ENCODE measurements at places on chromosomes 16 and 17.

DNA sequence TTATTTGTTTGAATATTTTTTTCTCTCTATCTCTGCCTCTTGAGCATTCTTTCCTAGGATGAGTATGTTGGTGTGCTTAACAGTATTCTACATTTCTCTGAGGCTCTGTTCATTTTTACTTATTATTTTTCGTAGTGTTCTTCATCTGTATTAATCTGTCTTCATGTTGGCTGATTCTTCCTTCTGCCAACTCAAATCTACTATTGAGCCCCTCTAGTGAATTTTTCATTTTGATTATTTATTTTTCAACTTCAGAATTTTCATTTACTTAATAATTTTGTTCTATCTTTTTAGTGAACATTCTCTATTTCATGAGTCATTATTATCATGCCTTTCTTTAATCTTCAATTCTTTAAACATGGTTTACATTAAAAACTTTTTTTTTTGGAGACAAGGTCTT lies 3.2 kb upstream of the ST6GALNAC1 start:
- no peak for DNase-seq

DNA sequence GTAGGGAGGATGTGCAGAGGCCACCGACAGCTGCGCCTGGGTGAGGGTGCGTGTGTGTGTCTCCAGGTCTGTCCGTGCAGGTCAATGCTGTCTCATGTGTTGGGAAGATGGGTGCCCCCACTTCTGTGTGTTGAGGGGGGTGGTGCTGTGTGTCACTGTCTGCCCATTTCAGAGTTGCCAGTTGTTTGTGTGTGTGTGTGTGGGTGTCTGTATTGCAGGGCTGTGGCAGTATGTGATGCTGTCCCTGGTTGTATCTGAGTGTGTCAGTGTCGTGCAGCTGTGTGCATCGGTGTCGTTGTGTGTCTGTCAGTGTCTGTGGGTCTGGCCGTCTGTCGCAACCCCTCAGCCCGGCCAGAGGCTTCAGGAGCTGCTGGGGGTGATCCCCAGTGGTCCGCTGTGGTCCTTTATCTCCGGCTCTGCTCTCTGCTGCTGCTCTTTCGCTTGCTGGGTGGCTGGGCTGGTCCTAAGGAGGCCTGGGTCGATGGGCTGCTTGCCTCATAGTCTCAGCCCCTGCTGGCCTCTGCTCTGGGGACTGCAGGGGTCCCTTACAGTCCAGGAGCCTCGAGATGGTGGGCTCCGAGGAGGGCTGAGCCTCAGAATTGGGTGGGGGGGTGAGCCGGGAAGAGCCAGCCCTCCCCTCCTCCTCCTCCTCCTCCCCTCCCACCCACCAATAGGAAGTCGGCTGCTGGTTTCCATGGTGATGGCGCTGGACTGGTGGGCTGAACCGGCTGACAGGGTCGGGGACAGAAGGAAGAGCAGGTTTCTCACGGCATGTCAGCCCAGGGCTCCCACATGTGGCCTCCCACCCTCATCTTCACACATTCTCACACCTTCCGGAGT lies at the start of gene TSPOAP1:
TSS of gene TSPOAP1 (minus strand) at position 601 of the 840 bp plus-strand sequence. CDS start 875 bp downstream, outside the sequence.
- peak; percentile 87 for DNase-seq

DNA sequence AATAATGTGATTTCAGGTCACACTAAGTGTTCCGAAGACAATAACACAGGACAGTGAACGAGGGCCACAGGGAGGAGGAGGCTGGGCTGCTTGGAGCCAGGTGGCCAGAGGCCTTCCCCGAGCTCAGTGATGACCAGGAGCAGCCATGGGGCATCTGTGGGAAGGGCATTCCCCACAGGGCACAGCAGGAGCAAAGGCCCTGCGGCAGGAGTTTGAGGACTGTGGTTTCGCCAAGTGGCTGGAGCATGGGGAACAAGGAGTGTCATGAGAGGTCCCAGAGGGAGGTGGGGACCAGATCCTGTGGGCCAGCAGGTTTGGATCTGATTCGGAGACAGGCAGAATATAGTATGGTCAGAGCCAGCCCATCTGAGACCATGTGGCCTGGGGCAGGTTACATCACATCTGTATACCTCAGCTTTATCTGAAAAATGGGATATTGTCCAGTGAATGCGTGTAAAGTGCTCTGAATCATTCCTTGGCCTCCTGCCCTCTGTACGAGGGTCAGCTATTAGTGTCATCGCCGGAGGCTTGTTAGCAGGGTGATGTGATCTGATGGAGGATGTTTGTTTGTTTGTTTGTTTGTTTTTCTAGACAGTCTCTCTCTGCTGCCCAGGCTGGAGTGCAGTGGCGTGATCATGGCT lies 176.8 kb downstream of the KATNIP start:
- DNase-seq = no peak

GRCh38 chr16:58960484-58960883 lies 226.4 kb upstream of the GOT2 start:
- no peak for DNase-seq

- no peak for DNase-seq
Observed at GRCh38 chr17:3890082-3890877, 2.6 kb downstream of the CAMKK1 start.

GRCh38 chr16:88363239-88363891 lies 19.4 kb upstream of the ZNF469 start:
- no peak for DNase-seq

- DNase-seq = no peak
Observed at GRCh38 chr17:73165616-73166404, 1.0 kb downstream of the SSTR2 start.

DNA sequence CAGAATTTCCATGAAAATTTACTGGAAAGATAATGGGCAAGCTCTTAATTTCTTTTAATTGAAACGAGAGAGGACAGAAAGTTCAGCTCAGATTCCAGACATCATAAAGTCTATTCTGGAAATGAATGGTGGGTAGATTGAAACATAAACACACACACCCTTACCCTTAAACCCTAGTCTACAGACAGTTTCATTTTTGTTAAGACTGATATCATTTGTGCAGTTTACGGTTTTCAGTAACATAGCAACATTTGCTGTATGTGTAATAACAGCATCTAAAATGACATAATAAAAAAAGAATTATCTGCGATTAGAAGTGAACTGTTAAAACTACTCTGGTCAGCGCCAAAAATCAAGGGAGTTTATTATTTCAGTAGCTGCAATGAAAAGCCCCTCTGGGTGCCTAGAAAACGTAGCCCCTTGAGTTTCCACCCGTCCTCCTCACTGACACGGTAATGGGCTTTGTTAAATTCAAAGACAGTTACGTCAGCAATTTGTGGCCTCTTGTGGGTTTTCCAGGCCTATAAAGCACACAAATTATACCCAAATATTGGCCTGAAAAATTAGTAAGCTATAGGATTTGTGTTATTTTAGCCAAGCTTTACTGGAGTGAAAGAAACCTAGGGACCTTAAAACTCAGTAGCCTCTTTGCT lies 520.6 kb upstream of the SOX9 start:
- DNase-seq = no peak

GRCh38 chr16:87687126-87687910 lies 78.5 kb downstream of the KLHDC4 start:
- no peak for DNase-seq

DNA sequence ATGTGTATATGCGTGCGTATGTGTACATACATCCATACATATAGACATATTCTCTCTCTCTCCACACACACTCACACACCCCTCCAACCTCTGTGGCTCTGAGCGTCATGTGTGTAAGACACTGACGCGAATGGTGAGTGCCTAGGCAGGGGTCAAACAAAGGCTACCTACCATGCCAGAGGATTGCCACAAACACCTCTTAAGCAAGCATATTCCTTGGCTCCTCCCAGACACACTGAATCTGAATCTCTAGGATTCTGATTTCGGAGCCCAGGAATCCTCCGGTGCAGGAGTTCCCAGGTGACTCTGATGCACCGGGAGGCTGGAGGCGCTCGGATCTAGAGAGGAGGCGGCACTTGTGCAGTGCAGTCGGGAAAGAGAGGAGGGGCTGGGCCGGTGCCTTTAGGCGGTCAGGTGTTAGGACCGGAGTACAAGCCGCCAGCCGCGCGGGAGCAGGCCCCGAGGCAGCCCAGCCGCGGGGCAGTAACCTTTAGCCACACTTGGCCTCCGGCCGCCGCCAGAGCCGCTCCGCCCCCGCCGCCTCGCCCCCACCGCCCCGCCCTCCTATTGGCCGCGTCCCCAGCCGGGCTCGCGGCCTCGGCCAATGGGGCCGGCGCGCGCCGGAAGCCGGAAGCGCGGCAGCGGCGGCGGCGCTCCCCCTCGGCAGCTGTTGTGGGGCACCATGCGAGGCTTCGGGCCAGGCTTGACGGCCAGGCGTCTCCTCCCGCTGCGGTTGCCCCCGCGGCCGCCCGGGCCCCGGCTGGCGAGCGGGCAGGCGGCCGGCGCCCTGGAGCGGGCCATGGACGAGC lies at the start of gene MLYCD:
TSS of gene MLYCD (plus strand) at position 653 of the 809 bp plus-strand sequence. CDS start at position 683, 30 bp downstream.
- peak; percentile 72 for DNase-seq

- no peak for DNase-seq
Observed at GRCh38 chr16:16133943-16134604, 89.2 kb downstream of the ABCC6 start.

DNA sequence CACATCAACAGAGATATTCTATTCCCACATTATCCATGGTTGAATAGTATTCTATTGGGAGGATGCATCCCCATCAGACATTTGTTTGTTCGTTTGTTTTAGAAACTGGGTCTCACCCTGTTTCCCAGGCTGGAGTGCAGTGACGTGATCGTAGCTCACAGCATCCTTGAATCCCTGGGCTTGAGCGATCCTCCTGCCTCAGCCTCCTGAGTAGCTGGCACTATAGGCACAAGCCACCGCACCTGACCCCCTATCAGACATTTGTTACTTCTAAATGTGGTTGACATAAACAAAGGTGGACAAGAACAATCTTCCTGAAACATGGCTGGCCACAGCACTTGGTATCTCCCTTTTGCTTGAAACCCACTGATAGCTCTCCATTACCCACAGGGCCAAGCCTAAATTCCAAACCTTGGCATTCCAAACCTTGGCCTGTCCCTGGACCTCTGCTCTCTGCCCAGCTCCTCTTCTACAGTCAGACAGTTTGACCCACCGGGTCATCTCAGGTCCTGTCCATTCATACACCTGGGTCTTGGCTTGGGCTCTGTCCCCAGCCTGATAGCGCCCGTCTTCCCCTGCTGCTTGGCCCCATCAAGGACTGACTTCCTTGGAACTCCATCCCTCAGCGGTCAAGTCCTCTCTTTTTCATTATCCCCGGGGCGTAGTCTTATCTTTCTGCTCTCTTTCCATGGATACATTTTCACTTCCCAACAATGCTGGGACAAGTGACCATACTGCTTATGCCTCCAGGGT lies 1.5 kb upstream of the PRR29 start:
- no peak for DNase-seq

GRCh38 chr16:28186752-28187151 lies 25.0 kb downstream of the XPO6 start:
- DNase-seq = peak; percentile 36

GRCh38 chr16:86088816-86089215 lies 189.9 kb downstream of the IRF8 start:
- no peak for DNase-seq

DNA sequence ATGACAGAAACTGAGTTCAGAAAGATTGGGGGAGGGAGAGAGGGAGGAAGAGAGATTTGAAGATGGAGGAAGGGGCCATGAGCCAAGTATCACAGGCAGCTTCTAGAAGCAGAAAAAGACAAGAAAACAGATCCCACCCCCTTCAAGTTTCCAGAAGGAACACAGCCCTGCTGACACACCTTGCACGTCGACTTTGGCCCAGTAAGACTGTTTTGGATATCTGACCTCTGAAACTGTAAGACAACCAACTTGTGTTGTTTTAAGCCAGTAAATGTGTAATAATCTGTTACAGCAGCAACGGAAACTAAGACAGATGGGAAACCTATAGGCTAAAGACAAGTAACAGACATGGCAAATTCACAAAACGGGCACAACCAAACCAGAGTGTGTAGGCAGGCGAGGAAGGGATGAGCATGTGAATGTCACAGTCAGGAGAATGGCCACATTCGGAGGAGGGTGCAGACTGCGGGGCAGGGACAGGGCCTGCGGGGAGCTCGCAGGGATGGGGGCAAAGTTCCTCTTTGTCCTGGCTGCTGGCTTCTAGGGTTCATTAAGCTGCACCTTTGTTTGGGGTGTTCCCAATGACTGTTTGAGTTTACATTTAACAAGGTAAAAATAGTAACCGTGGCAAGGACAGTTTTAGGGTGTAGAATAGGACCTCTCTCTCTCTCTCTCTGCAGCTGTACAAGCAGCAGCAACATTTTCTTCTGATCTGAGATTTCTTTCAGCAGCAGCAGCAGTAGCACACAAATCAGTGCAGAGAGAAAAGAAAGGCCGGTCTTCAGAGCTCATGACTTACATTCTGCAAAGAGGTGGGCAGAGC lies 18.3 kb upstream of the ATP2C2 start:
- DNase-seq = no peak

- no peak for DNase-seq
Observed at GRCh38 chr17:65975878-65976277, 216.1 kb downstream of the CEP112 start.

- no peak for DNase-seq
Observed at GRCh38 chr16:27241658-27242057, 26.9 kb downstream of the NSMCE1 start.

GRCh38 chr16:82584553-82585152 lies 42.1 kb upstream of the CDH13 start:
- DNase-seq = no peak

GRCh38 chr16:75017670-75018525 lies 19.1 kb downstream of the ZNRF1 start:
- no peak for DNase-seq

GRCh38 chr16:19396555-19397011 lies 21.1 kb upstream of the TMC5 start:
- no peak for DNase-seq

DNA sequence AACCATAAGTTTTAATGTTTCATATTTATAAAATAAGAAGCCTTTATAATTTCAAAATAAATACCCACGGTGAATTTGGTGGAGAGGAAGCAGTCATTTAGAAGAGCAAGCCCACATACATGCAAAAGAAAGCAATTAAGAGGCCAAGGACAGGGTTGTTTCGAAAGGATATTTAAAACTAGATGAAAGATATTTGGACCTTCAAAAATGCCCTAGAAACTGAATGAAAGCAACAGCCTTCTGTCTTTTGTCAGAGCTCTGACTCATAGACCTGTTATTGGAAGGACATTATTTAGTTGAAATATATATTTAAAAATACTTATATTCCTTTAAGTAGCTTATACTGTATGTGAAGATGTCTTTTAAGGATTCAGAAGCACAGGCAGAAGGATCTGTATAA lies 8.6 kb upstream of the METTL9 start:
- no peak for DNase-seq

DNA sequence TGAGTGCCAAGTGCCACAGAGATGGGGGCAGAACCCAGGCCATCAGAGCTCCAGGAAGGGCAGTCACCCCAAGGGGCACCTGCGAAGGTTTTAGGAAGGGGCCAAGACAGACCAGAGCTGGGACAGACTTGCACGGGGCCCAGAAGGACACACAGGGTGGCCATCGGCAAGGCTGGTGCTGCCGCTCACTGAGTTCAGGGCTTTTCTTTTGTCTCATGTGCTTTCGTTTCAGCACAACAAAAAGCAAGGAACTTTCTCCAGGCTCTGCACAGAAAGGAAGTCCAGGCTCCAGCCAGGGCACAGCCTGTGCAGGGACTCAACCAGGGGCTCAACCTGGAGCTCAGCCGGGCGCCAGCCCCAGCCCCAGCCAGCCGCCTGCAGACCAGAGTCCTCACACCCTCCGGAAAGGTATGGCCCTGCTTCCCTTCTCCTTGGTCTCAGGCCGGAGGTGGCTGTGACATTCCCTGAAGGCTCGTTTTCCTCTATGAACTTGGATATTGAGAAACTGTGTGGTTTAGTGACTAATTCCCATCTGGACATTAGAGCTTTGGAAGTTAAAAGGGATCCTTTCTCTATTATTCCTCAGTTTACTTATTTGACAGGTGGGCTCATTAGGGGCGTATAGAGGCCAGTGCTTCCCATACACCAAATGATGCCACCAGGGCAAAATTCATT lies 37.9 kb downstream of the ELAC2 start:
- no peak for DNase-seq

Measured in activated CD4-positive, alpha-beta T cell treated with anti-CD3 and anti-CD28 coated beads, Interleukin-2, amount 10 ng/mL, durations not matched to agents 7 days and 5 days (primary cell).